Osteoblast (primary cell): ENCODE measurements at places on chromosomes 12 and 14. TPM values are rescaled to one million over a fixed set of nuclear protein-coding genes. Genes with fewer than 3 reads are reported as not detected.

Gene GLIPR1L1
- total RNA-seq, result not detected in 2 replicates

Gene TROAP
- total RNA-seq, result 2.5 and 3.5 TPM in 2 replicates

Gene RNASE7
- total RNA-seq, result not detected in 2 replicates

Gene PPP1R1A
- total RNA-seq, result 0.36 TPM in 1 of 2 replicates, not detected in the other

Gene AMN
- under 0.01 and 0.29 TPM in 2 replicates for total RNA-seq

Gene MNAT1
- 51.4 and 57.2 TPM in 2 replicates for total RNA-seq

Gene DPY19L2
- 1.1 and 2.7 TPM in 2 replicates for total RNA-seq

Gene NKX2-8
- not detected in 2 replicates for total RNA-seq

Gene EML5
- total RNA-seq, result under 0.01 TPM in 2 replicates

Gene C2CD5
- total RNA-seq, result 22.1 and 25.0 TPM in 2 replicates

Gene LRP1-AS
- total RNA-seq, result not detected in 2 replicates

Gene RNFT2
- total RNA-seq, result 2.4 and 3.3 TPM in 2 replicates

Gene DHH
- total RNA-seq, result under 0.01 TPM in 1 of 2 replicates, not detected in the other

Gene GARIN6
- total RNA-seq, result not detected in 2 replicates

Gene P3H3
- total RNA-seq, result 108 and 130 TPM in 2 replicates

Gene PDZRN4
- not detected in 2 replicates for total RNA-seq

Gene RASSF8
- 84.3 and 97.4 TPM in 2 replicates for total RNA-seq

Gene TMTC2
- total RNA-seq, result 2.1 and 2.5 TPM in 2 replicates

Gene GPR132
- total RNA-seq, result under 0.01 TPM in 2 replicates

Gene C12orf50
- total RNA-seq, result under 0.01 TPM in 1 of 2 replicates, not detected in the other

Gene DNAJC22
- total RNA-seq, result 0.29 and 1.1 TPM in 2 replicates

Gene RBMS2
- total RNA-seq, result 24.2 and 26.2 TPM in 2 replicates

Gene RAD9B
- total RNA-seq, result 0.36 and 0.59 TPM in 2 replicates

Gene OTX2
- not detected in 2 replicates for total RNA-seq

Gene CEP128
- 5.4 and 7.7 TPM in 2 replicates for total RNA-seq

Gene PLEKHH1
- total RNA-seq, result 0.59 and 1.1 TPM in 2 replicates

Gene RAB21
- 12.7 TPM in 2 replicates for total RNA-seq

Gene HHIPL1
- 11.2 and 12.3 TPM in 2 replicates for total RNA-seq

Gene CLECL1
- not detected in 2 replicates for total RNA-seq

Gene MRPS35
- total RNA-seq, result 51.9 and 53.9 TPM in 2 replicates

Gene KRT79
- not detected in 2 replicates for total RNA-seq

Gene IL31
- not detected in 2 replicates for total RNA-seq
